ENCODE measurements at places on chromosomes 6 and 20.
A peak's percentile ranks its signal among the peaks of the same experiment; 100 is the strongest.

DNA sequence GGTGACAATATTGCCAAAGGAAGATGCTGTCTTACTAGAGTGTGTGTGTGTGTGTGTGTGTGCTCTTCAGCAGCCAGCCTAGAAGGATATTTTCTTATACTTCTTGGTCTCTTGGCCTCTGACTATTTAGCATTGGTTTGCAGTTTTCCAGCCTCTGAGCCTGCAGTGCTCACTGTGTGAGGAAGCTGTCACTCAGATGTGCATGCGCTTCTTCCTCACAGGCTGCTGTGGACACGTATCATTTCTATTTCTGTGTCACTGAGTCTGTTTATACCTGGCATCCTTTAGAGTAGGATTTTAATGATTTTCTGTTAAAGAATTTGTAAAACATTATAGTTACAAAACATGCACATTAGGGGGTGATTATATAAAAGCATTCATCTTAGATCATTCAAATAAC lies 83.3 kb downstream of the ALDH8A1 start:
- DNase-seq, result no peak

GRCh38 chr6:130671577-130671976 lies 155.6 kb upstream of the SMLR1 start:
- DNase-seq, result no peak

GRCh38 chr20:56373942-56374341 lies 15.2 kb downstream of the FAM210B start:
- peak; percentile 35 for DNase-seq

DNA sequence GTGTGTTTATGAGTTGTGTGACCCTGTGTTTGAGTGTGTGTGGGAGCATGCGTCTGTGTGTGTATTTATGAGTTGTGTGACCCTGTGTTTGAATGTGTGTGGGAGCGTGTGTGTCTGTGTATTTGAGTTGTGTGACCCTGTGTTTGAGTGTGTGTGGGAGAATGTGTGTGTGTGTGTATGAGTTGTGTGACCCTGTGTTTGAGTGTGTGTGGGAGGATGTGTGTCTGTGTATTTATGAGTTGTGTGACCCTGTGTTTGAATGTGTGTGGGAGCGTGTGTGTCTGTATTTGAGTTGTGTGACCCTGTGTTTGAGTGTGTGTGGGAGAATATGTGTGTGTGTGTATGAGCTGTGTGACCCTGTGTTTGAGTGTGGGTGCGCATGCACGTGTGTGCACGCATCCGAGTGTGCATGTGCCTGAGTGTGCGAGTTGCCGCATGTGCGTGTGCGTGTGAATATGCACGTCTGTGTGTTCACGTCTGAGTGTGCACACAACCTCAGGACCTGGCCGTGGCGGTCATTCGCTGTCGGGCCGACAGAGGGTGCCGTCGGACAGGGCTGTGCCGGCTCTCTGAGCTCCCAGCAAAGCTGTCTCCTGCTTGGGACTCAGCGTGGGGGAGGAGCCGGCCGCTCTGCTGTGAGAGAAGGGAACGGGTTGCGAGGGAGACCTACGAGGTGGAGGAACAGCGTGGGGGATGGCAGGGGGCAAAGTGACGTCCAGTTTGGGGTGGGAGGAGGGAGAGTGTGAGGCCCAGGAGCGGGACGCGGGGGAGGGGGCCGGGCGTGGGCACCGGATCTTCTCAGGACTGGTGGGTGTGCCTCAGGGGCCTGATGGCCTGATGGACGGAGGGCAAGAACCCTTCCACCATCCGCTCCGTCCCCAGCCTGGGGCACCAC lies 19.7 kb downstream of the SLC17A9 start:
- DNase-seq, result peak; percentile 85
